Hepatocyte (in vitro differentiated cells): ENCODE measurements at places on chromosomes 7 and 10. TPM values are rescaled to one million over a fixed set of nuclear protein-coding genes. Genes with fewer than 3 reads are reported as not detected.
A peak's percentile ranks its signal among the peaks of the same experiment; 100 is the strongest.

MEST gene
- 540 and 543 TPM in 2 replicates for total RNA-seq

LIPF gene
- total RNA-seq: 0.12 and 1.1 TPM in 2 replicates

- peaks cover 3% of the 10 kb centered on the region for H3K4me1 ChIP-seq
- no peaks in the 10 kb centered on the region for H3K27me3 ChIP-seq
- no peak for DNase-seq
- H3K27ac ChIP-seq: no peak overlapping the region
- no peaks in the 10 kb centered on the region for H3K36me3 ChIP-seq
These were observed 127.6 kb downstream of the COBL start for GRCh38 chr7:51188987-51189386.

GRCh38 chr7:54672519-54672918 is 86.5 kb downstream of the SEC61G start:
- no peak overlapping the region for H3K27ac ChIP-seq
- H3K36me3 ChIP-seq: no peaks in the 10 kb centered on the region
- H3K27me3 ChIP-seq: no peaks in the 10 kb centered on the region
- no peak for DNase-seq

DNA sequence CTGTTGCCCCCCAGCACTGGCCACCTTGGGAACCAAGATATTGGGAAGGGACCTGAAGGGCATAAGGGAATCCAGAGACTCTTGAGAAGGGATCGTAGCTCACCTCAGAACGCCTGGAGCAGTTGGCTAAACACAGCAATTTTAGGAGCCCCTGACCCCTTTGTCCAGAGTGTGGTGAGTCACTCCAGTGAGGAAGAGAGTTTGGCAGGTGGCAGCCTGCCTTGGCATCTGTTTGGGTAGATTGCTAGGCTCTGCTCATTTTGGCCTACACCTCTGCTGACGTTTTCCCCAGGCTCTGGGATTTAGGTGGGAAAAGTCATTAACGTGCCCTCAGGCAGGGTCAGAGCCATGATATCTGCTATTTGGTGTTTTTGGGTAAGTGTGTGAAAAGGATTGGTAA is 100.6 kb downstream of the GRB10 start:
- H3K4me3 ChIP-seq: no peak overlapping the region
- no peak for DNase-seq
- no peaks in the 10 kb centered on the region for H3K36me3 ChIP-seq
- no peaks in the 10 kb centered on the region for H3K27me3 ChIP-seq

TWIST1 gene
- total RNA-seq: 18.7 and 23.2 TPM in 2 replicates

- no peaks in the 10 kb centered on the region for H3K36me3 ChIP-seq
- peaks cover 45% of the 10 kb centered on the region for H3K4me1 ChIP-seq
- no peaks in the 10 kb centered on the region for H3K27me3 ChIP-seq
- no peak overlapping the region for H3K4me3 ChIP-seq
These were observed 42.0 kb downstream of the PRR15 start for GRCh38 chr7:29605671-29606070.

TAS2R38 gene
- not detected in 2 replicates for total RNA-seq

ASAH2 gene
- 7.9 and 9.7 TPM in 2 replicates for total RNA-seq

- peak; percentile 64 for DNase-seq
- H3K4me3 ChIP-seq: no peak overlapping the region
- H3K36me3 ChIP-seq: no peaks in the 10 kb centered on the region
- H3K27ac ChIP-seq: no peak overlapping the region
These were observed 386.2 kb downstream of the KCNMA1 start for GRCh38 chr10:77251297-77252013.

- H3K27me3 ChIP-seq: peaks cover 18% of the 10 kb centered on the region
- H3K36me3 ChIP-seq: no peaks in the 10 kb centered on the region
- peaks cover 23% of the 10 kb centered on the region for H3K4me1 ChIP-seq
- no peak overlapping the region for H3K4me3 ChIP-seq
- no peak for DNase-seq
These were observed 2.7 kb downstream of the SKIDA1 start for GRCh38 chr10:21522631-21523406.

DNA sequence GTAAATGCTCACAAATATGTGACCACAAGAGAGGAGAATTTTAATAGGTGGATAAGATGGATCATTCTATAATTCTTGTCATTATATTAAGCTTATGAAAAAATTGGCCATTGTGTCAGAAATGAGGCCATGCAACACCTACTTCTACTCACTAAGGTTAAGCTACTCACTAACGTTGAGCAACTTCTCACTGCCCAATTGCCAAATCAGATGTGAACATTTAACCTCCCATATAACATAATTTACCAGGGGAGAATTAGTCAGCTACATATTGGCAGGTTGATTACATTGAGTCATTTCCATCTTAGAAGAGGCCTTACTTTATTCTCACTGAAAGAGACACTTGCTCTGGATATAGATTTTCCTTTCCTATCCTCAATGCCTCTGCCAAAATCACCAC is 211.2 kb upstream of the DGKB start:
- H3K27me3 ChIP-seq: no peaks in the 10 kb centered on the region
- H3K27ac ChIP-seq: no peak overlapping the region
- no peak overlapping the region for H3K4me3 ChIP-seq
- no peak for DNase-seq
- no peaks in the 10 kb centered on the region for H3K36me3 ChIP-seq

DNA sequence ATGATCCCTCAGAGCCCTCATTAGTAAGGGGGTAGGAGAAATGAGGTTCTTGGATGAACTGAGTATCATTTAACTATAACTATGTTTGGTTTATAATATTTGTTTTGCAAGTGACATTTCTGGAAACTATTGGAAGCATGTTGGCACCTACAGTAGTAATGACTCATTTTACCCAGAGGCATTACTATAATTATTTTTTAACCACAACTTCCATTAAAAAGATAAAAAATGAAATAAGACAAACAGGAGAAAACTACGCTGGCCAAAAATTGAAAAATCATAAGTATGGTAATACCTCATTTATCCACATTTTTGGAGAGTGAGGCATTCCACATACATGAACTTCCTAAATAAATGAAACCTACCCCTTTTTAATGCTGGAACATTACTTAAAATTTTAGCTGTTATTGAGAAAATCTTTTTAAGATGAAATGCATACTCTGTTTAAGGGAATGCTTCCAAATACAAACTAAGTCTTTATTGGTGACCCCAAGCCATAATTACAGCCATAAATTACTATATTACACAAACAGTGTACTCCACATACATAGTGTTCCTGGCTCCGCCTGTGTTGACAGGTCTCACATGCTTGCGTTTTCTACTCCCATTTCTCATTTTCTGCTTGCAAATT is 84.6 kb upstream of the CAPZA2 start:
- no peak overlapping the region for H3K4me3 ChIP-seq
- H3K4me1 ChIP-seq: peaks cover 39% of the 10 kb centered on the region
- H3K27me3 ChIP-seq: no peaks in the 10 kb centered on the region
- DNase-seq: no peak
- no peak overlapping the region for H3K27ac ChIP-seq

FEZF1 gene
- not detected in 2 replicates for total RNA-seq

RBP3 gene
- 0.53 and 0.56 TPM in 2 replicates for total RNA-seq

DNA sequence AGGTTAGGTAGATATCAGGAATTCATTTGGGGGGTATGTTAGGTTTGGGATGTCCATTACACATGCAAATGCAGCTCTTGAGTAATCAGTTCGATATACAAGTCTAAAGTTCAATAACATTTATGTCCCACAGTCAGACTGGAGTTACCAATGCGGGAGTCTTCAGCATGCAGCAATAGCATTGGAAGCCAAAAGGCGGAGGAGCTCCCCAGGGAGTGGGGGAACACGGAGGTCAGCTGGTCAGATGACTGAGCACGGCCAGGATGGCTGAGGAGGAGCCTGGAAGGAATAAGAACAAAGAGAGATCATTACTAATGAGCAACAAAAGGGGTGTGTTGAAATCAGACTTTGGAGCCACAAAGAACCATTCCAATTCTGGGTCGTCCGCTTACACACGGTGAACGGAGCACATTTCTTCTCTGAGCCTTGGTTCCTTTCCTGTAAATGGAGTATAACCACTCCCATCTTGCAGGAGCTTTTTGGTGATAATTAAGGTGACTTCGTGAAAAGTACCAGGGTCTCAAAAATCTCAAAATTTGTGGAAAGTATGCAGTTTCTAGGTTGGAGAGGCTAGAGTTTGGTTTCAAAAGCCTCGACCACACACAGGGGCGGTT is 478 bp upstream of the ZNF22 start:
- H3K27me3 ChIP-seq: no peaks in the 10 kb centered on the region
- H3K36me3 ChIP-seq: no peaks in the 10 kb centered on the region
- H3K4me3 ChIP-seq: peak overlapping the region; percentile 86
- DNase-seq: no peak

DNA sequence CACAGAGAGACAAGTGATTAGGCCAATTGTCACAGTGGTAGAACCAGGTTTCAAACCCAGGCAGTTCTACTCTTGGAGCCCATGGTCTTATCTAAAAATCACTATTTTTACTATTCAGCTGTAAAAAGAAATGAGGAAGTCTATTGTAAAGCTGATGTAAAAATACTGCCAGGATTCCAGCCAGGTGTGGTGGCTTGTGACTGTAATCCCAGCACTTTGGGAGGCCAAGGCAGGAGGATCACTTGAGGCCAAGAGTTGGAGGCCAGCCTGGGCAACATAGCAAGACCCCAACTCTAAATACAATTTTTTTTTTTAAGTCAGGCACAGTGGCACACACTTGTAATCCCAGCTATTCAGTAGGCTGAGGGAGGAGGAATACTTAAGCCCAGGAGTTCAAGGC is 40.4 kb downstream of the HIP1 start:
- H3K4me1 ChIP-seq: no peaks in the 10 kb centered on the region
- H3K27ac ChIP-seq: no peak overlapping the region
- no peak overlapping the region for H3K4me3 ChIP-seq
- H3K27me3 ChIP-seq: no peaks in the 10 kb centered on the region

KCNMA1 gene
- total RNA-seq: 26.0 and 42.6 TPM in 2 replicates

DNA sequence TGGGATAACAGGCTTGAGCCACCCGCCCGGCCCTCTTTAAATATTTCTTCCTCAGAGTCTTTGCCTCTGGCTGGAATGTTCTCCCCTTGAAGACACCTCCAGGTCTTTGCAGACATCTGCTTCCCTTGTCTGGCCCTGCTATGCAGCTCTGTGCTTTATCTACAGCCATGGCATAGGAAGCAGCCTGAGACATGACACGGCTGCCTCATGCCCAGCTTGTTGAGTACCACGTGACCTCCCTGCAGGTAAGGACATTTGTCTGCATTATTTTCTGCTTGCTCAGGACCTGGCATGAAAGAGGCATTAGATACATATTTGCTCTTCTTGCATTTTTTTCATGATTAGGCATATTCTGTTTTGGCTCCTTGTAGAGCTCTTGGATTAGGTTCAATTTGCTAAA is 113.8 kb upstream of the KLF6 start:
- no peaks in the 10 kb centered on the region for H3K36me3 ChIP-seq
- DNase-seq: no peak
- no peaks in the 10 kb centered on the region for H3K27me3 ChIP-seq
- peaks cover 18% of the 10 kb centered on the region for H3K4me1 ChIP-seq

DNA sequence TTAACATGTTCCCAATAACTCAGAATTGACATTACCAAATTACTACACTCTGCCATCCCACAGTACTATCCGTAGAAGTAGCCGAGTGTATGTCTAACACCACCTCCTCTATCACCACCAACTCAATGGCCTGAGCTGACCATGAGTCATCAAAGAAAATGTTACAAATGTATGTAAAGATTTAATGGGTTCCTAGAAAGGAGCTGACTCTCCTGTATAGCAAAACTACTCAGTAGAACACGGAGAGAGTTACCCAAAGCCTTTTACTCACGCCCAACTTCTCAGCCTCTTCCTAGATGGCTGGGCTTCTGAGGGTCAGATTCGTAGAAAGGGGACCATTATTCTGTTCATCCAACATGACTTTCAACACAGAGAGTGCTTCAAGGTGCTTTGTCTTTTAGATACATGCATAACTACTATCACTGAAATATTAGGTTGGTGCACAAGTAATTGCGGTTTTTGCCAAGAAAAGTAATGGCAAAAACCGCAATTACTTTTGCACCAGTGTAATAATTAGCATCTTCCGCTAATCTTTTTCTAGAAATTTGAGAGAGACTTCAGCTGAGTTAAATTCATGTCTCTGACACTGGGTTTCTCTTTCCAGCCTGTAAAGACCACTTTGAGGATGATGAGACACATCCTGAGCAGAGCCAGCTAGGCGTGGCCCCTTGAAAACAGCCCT is 24.0 kb upstream of the NANOS1 start:
- H3K4me1 ChIP-seq: peaks cover 14% of the 10 kb centered on the region
- DNase-seq: no peak
- H3K36me3 ChIP-seq: no peaks in the 10 kb centered on the region
- H3K4me3 ChIP-seq: no peak overlapping the region
- no peaks in the 10 kb centered on the region for H3K27me3 ChIP-seq

COL28A1 gene
- 0.47 and 1.1 TPM in 2 replicates for total RNA-seq

PSD gene
- 9.9 and 13.1 TPM in 2 replicates for total RNA-seq

GRCh38 chr7:35268953-35269352 is 15.1 kb upstream of the TBX20 start:
- no peak for DNase-seq
- H3K27ac ChIP-seq: no peak overlapping the region
- H3K4me1 ChIP-seq: no peaks in the 10 kb centered on the region
- H3K36me3 ChIP-seq: no peaks in the 10 kb centered on the region
- peaks cover 7% of the 10 kb centered on the region for H3K27me3 ChIP-seq
- no peak overlapping the region for H3K4me3 ChIP-seq

DNA sequence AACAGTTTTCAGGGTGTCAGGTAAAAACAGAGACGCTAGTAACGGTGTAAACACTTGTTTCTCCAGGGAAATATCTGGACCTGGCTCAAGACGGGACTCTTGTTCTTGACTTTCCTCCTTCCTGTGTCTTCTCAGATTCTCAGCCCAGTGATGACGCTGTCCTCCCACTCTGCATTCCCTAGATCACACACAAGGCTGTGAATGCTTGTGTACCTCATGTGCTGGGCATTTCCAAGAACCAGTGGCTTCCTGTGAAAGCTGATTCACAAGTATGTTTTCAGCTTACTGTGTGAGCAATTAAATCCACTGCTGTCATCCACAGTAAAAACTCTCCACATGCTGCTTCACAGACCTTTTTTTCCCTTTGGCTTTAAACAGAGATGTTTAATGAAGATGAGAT is 193.8 kb upstream of the DPP6 start:
- H3K36me3 ChIP-seq: no peaks in the 10 kb centered on the region
- no peak overlapping the region for H3K4me3 ChIP-seq

DNA sequence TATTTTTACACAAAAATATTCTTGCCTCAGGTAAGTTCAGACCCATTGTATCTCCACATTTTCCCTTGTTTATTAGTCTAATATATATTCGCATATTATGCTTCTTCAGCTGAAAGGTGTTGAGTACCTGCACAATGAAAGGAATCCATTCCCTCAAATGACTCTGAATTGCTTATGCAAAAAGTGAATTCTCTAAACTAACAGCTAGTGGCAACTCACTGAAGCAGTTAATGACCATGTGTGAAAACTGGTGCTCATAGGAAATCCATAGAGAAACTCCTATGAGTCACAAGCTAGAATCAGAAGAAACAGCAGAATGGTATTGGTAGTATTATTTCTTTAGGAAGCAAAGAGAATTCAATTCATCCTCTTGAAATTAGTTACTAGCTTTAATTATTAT is 33.5 kb upstream of the RNF148 start:
- H3K27ac ChIP-seq: no peak overlapping the region
- no peak for DNase-seq
- no peaks in the 10 kb centered on the region for H3K27me3 ChIP-seq
- H3K36me3 ChIP-seq: no peaks in the 10 kb centered on the region

- H3K27me3 ChIP-seq: no peaks in the 10 kb centered on the region
- no peaks in the 10 kb centered on the region for H3K4me1 ChIP-seq
- H3K36me3 ChIP-seq: no peaks in the 10 kb centered on the region
- no peak overlapping the region for H3K4me3 ChIP-seq
- no peak for DNase-seq
These were observed 123.6 kb downstream of the ADAM22 start for GRCh38 chr7:88057655-88058054.

GRCh38 chr7:100901921-100902332 is 6.2 kb upstream of the ACHE start:
- H3K27me3 ChIP-seq: no peaks in the 10 kb centered on the region
- DNase-seq: peak; percentile 70
- no peaks in the 10 kb centered on the region for H3K4me1 ChIP-seq
